ENCODE measurements at places on chromosomes 16 and 17.
A peak's percentile ranks its signal among the peaks of the same experiment; 100 is the strongest.

GRCh38 chr17:51740531-51740930, 418.0 kb downstream of the CA10 start:
- DNase-seq = no peak

- no peak for DNase-seq
These were observed 286.6 kb upstream of the CCL2 start for GRCh38 chr17:33968350-33969044.

GRCh38 chr17:16912021-16912962, 59.6 kb downstream of the TNFRSF13B start:
- peak; percentile 6 for DNase-seq

GRCh38 chr16:79336437-79337229, 263.9 kb downstream of the MAF start:
- DNase-seq = no peak

- no peak for DNase-seq
These were observed 8.2 kb downstream of the CAPN15 start for GRCh38 chr16:535446-536405.

- no peak for DNase-seq
These were observed 74.3 kb downstream of the AXIN2 start for GRCh38 chr17:65487161-65487560.

- DNase-seq = no peak
These were observed 1.5 kb upstream of the SPAG7 start for GRCh38 chr17:4969047-4969550.

DNA sequence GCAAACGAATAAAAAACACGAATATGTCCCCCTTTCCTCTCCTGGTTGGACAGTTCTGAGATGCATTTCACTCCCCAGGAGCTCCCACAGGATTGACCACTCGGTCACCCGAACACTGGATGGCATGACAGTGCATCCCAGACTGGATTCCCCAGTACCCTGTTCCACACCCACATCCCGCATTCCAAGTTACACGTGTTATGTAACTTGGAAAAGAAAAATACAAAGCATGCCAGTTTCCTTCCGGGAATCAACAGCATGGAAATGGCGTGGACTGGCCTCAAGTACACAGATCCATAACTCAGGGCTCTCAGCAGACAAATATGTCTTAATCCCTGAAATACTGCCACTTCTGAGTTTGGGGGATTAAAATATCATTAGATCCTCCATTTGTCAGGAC, 12.6 kb upstream of the KLHL36 start:
- DNase-seq = no peak

DNA sequence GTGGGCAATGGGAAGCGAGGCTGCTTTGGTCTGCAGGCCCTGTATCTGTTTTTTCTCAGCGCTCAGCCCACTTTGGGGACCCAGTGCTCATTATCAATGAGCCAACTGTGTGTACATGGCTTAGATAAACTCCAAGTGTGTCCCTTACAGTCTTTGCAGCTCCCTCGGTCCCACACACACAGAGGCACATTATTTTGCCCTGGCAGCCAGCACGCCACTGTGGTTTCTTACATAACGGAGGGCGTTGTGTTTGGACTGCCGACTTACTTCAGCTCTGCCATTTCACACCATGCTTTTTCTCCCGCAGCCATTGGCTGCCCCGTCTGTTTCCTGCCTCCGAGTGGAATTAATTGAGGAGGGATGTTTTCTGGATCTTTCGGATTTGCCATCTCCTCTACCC, 56.5 kb upstream of the CLEC18A start:
- peak; percentile 47 for DNase-seq

DNA sequence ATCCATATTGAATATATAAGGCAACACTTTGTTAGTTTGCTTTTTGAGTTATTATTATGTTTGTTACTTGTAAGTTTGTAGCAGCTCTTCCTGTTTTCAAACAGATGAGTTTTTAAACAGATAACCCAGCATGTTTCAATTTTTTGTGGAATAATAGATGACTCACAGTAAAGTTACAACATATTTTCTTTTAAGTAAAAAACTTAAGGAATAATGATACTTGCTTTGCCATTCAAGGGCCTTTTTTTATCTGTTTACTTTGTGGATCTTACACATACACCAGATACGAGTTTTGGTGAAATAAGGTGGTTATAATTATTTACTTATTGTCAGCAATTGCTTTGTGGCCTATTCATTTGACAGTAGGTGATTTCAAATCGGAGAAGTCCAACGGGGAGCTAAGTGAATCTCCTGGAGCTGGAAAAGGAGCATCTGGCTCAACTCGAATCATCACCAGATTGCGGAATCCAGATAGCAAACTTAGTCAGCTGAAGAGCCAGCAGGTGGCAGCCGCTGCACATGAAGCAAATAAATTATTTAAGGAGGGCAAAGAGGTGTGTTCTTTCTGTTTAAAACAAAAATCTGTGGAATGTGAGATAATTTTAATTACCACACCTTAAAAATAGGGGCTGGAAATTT, 66.3 kb downstream of the BPTF start:
- peak; percentile 50 for DNase-seq

- DNase-seq = no peak
These were observed 85.3 kb upstream of the PLCG2 start for GRCh38 chr16:81693744-81694303.

- no peak for DNase-seq
These were observed 25.9 kb downstream of the ZNF469 start for GRCh38 chr16:88408561-88409142.

GRCh38 chr17:76675648-76676047, 32.1 kb upstream of the ST6GALNAC1 start:
- DNase-seq = no peak

DNA sequence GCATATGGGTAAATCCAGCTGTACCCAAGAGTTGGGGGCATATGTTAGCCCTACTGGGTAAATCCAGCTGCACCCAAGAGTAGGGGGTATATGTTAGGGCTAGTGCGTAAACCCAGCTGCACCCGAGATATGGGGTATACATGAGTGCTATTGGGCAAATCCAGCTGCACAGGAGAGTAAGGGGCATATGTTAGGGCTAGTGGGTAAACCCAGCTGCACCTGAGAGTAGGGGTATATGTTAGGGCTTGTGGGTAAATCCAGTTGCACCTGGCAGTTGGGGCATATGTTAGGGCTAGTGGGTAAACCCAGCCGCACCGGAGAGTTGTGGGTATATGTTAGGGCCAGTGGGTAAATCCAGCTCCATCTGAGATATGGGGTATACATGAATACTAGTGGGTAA, 80.9 kb downstream of the WWOX start:
- no peak for DNase-seq

DNA sequence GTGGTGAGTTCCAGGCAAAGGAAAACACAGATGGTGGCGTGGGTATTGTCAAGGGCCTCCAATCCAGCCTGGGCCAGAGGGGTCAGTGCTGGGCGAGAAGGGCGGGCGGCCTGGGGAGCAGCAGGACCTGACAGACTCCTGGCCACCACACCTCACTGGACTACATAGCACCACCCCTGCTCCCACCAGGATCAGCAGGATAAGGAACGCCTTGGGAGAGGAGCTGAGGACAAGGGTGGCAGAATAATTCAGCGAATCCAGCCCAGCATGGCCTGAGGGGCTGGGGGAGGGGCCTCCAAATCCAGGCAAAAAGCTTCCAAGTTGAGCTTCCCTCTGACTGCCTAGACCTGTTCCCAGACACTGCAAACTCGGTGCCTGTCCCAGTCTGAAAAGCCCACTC, 6.5 kb downstream of the DLX4 start:
- DNase-seq = no peak

- no peak for DNase-seq
These were observed 49.3 kb upstream of the PABPN1L start for GRCh38 chr16:88915639-88916327.

- no peak for DNase-seq
These were observed 65.3 kb downstream of the RBFOX1 start for GRCh38 chr16:7397901-7398300.

GRCh38 chr17:48470388-48471034, 40.5 kb upstream of the SKAP1 start:
- DNase-seq = no peak

DNA sequence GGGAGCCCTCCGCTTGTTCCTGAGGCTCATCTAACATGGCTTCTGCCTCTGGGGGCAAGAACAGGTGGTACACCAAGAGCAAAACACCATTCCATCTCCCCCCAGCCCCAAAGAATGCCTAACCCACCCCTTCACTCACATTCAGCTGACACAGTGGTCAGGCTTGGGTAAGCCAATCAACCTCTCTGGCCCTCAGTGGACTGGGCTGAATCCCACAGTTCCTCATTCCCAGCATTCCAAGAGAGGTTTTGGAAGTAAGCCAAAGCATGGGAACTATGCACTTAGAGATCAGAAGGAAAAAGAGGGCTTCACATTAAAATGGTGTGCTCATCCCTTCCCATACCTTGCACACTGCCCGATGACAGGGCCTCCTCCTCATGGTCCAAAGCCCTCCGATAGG, 7.8 kb downstream of the PIGS start:
- DNase-seq = no peak

DNA sequence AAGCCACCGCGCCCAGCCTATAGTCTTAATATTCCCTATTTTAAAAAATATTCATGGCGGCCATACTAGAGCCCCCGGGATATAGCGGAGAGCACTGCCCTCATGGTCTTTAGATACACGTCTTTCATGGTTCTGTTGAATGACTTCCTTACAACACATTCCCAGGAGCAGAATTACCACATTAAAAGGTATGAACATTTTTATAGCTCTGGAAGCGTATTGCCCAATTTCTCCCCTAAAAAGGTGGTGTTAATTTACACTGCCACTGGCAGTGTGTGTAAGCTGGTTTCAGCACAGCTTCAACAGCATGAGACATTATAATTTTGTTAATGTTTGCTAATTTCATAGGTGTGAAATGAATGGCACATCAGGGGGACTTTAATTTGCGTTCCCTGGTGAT, 19.0 kb downstream of the C17orf100 start:
- DNase-seq = no peak

DNA sequence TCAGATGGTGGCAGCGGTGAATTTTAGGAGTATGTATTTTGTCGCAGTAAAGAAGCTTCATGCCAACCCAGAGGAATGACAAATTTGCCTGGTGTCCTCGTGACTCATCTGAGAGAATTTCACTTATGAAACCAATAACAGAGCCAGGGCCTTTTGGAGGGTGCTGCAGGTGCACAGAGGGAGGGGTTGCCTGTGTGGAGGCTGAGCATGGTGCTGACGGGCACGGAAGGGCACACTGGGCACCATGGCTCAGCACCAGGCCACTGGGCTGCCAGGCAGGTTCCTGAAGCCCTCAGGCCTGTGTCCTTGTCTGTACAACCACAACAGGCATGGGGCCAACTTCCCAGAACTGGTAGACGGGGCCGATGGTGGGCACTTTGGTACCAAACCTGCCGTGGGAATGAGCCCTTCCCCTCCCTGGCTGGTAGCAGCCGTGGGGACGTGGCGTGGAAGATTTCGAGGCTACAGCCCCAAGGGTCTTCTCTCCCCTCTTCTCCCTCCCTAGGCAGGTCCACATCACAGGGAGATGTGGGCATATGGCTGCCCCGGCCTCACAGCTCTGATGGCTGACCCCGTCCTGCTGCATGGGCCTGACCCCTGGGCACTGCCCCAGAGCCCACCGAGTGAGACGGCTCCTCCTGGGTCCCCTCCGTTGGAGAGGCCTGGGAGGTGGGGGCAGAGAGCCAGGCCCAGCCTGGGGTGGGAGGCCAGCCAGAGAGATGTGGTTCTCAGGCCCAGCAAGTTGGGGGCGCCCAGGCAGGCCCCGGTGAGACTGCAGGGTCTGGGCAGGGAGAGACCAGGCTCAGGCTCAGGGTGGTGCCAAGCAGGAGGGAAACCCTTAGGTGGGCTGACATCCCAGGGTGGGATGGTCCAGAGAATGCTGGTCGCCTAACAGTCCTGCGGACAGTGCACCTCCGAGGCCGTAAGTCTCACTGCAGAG, 30.2 kb upstream of the ZNF469 start:
- DNase-seq = peak; percentile 19

GRCh38 chr16:31335431-31335830, 19.5 kb upstream of the ITGAX start:
- no peak for DNase-seq

- DNase-seq = no peak
These were observed 18.9 kb downstream of the DNAJA2 start for GRCh38 chr16:46954562-46954961.

- DNase-seq = no peak
These were observed 32.5 kb downstream of the WIPF2 start for GRCh38 chr17:40251576-40251975.

GRCh38 chr17:44880062-44880461, 19.2 kb downstream of the EFTUD2 start:
- no peak for DNase-seq

DNA sequence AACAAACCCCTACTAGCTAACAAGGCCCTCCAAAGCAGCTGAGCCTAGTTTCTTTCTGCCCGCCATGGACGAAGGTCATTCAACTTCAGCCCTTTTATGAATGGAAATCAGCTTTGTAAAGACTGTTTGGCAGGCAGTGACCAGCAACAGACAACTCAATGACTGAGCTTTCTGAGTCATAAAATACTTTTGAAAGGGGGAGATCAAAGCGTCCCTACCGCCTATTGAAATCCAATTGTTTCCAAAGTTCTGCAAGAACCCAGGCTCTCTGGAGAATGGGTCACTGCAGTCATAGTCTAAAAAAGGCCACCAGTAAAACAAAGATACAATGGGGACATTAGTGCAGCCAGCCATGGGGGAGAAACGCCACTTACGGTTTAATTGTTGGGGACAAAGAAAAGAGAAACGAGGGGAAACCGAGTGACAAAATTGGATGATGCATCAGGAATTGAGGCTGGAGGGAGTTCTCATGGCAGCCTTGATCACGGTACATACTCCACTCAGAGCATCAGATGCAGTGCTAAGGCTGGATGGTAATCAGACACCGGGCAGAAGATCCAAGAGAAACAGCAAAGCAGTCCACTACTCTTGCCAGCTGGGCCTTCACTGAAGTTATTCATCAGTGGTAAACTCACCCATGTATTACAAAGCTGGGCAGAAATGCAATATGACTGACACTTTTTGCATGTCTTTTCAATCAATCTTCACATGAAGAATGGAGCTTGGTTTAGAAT, 9.8 kb downstream of the ADAMTS18 start:
- DNase-seq = no peak

DNA sequence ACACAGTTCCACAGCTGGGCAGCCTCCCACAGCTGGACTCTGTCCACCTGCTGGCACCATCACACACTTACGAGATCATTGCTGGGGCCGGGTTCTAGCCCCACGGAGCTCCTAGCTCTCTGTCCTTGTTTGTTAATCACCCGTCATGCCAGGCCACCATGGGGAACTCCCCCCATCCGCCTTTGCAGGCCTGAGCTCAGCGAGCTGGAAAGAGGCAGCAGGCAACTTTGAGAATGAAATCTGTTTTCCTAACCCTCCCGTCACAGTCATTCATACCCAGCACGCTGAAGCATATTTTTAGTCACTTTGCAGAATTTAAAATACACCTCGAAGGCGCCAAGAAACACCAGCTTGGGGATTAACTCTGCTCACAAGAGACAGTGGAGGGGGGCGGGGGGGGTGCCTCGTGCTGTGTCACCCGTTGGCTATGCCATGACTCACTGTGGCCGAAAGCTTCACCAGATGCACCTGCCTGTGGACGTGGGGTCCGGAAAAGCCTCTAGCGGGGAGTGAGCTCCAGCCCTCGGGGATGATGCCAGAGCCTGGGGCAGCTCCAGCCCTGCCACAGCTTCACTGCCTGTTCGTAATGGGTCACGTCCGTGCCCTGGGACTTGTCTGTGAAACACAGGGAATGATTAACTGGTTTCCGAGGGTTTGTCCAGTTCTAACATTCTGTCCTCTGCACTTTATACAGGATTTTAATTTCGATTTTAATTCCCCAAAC, 1.4 kb upstream of the SPNS2 start:
- DNase-seq = no peak

GRCh38 chr16:1394367-1394951, 20.0 kb downstream of the UNKL start:
- DNase-seq = no peak

- DNase-seq = no peak
These were observed 20.4 kb downstream of the MIEF2 start for GRCh38 chr17:18280766-18281371.

Measured in dorsolateral prefrontal cortex (tissue), 122 donors.